ENCODE measurements at places on chromosomes 5 and 9.

DNA sequence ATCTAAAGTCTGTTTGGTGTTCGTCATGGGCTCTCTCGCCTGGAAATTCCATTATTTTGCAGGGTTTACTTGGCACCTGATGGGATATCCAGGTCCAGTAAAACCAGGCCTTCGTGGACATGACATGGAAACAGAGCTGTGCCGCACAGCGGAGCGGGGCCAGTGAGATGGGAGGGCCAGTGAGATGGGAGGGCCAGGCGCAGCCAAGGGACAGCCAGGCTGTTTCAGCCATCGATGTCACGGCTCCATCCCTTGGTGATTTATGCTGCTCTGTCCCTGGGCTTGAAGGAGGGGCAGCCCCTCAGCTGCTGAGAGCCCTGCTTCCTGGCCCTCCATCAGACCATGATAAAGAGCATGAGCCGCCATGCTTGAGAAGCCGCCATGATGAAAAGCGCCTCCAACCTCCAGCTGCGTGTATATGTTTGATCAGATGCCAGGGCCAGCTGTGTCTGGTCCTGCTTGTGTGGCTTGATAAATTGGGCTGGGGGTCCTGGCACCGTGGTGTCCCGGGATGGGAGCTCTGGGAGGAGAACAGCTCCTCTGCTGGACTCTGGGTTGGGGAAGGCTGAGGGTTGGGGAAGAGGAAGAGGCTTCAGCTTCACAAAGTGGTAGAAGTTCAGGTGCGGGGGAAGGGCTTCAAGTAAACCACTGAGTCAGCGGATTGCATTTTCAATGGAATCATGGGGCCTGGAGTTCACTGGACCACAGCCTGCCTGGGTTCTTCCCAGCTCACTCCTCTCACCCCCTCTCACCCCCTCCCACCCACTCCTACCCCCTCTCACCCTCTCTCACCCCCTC, 6.1 kb upstream of the COL5A1 start:
- DNase-seq, result no peak

GRCh38 chr9:120891245-120891883, 14.4 kb upstream of the PHF19 start:
- DNase-seq, result no peak

GRCh38 chr9:127862075-127863011, 7.9 kb upstream of the ENG start:
- peak; percentile 87 for DNase-seq

DNA sequence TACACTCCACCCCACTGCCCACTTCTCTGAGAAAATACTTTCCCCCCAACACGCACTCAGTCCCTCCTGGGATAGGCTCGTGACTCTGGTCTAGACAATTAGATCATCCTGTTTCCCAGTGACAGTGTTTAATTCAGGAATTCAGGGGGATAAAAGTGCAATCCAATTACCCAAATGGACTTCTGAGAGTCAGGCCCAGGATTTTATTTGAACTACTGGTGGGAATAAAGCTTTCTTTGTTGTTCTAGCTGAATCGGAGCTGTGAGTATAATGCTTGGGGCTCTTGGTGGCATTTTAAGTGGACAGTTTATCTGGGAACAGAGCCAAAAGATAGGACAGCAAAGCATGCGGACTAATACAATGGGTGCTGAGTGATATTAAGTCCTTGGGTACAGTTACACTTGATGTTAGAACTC, 683.3 kb downstream of the MAT2B start:
- no peak for DNase-seq

DNA sequence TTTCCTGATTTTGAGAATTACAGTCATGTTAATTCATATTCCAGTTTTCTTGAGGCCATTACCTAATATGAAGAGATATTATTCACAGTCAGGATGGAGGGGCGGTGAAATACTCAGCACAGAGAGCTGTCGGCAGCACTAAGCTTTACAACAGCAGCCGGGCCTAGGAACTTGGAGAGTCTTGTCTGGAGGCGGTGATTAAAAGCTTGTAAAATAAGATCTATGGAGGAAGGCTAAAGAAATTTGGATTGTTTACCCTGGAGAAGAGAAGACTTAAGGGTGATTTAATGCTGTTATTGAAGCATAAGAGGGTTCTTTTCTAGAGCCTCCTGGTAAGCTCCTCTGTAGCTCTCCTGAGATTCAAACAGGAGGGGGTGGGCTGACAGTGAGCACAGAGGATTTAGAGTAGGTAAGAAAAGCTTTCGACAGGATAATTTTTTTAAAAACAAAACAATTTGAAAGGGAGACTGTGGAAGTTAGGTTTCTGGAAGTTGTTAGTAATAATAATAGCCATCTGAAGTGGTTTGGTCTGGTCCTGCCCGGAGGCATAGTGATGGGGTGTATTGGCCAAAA, 406.3 kb upstream of the ADAMTSL1 start:
- no peak for DNase-seq

DNA sequence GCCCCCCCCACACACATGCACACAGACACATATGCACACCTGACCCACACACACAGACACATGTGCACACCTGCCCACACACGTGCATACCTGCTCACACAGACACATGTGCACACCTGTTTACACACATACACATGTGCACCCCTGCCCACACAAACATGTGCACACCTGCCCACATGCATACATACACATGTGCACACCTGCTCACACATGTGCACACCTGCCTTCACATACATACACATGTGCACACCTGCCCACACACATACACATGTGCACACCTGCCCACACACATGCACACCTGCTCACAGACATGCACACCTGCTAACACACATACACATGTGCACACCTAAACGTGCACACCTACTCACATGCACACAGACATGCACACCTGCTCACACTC, 147.0 kb upstream of the FOXD4L5 start:
- DNase-seq, result no peak

- DNase-seq, result no peak
Measured at GRCh38 chr5:169670769-169671525, 33.9 kb downstream of the DOCK2 start.

DNA sequence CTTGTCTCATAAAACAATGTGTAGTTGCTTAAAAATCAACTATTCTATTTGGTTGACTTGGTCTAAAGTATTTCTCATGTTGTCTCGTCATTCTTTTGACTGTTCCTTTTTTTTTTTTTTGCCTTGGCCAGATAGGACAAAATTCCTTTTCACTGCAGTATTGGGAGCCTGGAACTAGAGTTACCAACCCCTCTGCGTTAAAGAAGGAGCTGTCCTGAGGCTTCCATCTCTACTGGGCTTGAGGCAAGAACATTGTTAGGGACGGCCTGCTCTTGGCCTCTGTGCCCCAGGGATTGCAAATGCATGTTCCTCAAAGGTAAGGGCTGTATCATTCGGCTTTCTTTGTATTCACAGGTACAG, 1.4 kb upstream of the NPR2 start:
- no peak for DNase-seq

DNA sequence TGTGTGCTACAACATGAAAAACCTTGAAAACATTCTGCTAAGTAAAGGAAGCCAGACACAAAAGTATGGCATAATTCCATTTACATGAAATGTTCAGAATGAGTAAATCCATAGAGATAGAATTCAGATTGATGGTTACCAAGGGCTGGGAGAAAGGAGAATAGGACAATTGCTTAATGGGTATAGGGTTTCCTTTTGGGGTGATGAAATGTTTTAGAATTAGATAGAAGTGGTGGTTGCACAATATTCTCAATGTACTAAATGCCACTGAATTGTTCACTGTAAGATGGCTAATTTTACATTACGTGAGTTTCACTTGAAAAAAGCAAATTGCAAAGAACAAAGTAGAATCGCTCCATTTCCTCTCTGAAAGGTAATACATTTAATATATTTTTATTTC, 43.0 kb upstream of the GAS1 start:
- no peak for DNase-seq

GRCh38 chr9:4196376-4196775, 103.5 kb downstream of the GLIS3 start:
- no peak for DNase-seq

DNA sequence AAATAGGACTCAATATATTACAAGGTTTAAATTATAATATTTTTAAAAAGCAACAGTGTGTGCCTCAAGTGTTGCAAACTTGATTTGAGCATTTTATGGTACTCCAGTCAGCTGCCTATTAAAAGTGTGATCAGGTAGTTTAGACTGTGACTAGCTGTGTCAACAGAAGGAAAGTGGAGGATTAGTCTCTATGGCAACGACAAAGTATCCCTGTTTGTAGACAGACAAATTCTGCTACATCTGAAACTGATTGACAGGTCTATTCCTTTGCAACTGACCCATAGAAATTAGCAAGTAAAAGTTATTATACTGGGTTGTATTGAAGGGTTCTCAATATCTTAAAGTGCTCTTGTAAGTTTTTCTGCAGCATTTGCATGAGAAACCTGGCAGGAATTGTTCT, 249.8 kb upstream of the ARRDC3 start:
- DNase-seq, result no peak

Measured in hematopoietic multipotent progenitor cell treated with erythropoietin and hydrocortisone succinate and interleukin-3 and kit ligand, for 8 days (in vitro differentiated cells).